ENCODE measurements at places on chromosomes 5 and 9.

GRCh38 chr5:111385051-111385450 lies 127.3 kb downstream of the STARD4 start:
- DNase-seq = no peak

DNA sequence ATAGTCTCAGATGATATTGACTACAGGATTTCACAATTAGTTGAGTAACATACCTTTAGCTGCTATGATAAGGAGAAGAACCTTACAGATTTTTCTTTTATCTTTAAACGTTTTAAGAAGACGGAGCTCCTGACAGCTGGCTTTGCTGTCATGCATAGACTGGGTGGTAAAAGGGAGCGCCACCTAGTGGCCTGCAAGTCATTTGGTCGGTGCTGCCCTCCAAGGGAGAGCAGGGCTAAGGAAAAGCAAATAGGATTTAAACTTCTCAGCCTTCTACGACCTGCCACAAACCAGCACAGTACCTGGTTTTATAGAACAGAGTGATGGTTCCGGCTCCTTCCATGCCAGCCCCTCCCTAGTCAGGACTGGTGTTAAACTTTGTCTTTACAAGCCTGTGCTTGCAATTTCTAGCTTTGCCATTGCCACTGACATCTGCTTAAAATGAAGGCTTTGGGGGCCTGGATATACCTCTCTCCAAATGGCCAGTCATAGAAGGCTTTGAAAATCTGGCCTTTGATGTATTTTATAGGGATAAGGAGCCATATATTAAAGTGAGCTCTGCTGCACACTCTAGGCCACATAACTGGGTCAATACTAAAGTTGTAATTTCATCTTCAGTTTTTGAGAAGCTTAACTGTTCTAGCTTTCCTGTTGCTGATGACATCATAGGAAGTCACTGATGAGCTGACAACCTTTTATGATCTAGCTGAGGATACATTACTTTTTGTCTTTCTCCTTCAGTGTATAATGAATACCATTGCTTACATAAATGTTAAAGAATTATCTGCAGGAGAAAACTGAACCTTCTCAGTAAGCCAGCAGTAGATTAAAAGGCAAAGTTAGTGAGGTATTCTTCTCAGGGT lies 31.1 kb upstream of the ADAMTSL1 start:
- DNase-seq = peak; percentile 32

- DNase-seq = no peak
Observed at GRCh38 chr9:115444959-115445358, 327.0 kb upstream of the TNC start.

DNA sequence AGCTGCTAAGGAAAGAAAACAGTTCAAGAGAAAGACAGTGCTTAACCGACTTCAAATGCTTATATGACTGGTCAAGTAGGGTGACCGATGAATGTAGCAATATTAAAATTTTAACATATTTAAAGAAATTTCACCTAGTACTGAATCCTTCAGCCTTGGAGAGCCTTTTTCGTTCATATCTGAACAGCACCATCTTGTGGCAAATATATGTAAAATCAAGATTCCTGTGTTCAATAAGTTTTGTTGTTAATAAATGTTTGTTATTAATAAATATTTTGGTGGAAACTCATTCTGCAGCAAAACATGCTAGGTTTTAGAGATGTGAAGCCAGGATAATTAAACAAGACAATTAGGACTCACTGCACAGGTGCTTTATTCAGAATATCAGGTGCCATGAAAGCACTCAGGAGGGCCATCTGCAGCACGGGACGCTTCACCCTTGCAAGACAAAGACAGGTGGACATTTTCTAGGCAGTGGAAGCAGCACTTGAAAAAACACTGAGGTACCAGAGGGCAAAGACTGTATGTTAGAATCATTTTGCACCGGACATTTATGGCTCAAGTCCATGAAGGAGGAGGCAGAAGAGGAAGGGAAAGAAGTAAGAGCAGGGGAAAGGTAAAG lies 15.6 kb downstream of the TICAM2 start:
- DNase-seq = no peak

- DNase-seq = no peak
Observed at GRCh38 chr5:73605223-73606087, 20.5 kb upstream of the ARHGEF28 start.

- peak; percentile 50 for DNase-seq
Observed at GRCh38 chr9:125189011-125189360, 617 bp downstream of the PPP6C start.

DNA sequence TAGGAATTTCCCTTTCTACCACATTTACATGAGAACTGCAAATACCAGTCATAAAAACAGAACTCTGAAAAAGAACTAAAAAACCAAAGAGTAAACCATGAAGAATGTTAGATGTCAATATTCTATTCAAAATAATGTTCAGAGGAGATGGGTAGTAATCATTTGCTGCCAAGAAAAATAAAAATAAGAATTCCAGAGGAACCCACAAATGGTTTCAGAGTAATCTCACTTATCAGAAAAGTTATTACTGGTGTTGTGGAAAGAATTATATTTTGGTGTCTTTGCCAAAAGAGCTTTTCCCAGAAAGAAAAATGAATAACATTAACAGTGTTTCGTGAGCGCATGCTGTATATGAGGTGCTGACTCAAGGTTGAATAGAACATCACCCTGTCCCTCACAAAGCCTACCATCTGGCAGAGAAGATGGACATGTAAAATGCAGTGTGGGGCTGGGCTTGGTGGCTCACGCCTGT lies 35.6 kb downstream of the GPR21 start:
- no peak for DNase-seq

GRCh38 chr5:116600876-116601275 lies 26.3 kb upstream of the SEMA6A start:
- DNase-seq = no peak

DNA sequence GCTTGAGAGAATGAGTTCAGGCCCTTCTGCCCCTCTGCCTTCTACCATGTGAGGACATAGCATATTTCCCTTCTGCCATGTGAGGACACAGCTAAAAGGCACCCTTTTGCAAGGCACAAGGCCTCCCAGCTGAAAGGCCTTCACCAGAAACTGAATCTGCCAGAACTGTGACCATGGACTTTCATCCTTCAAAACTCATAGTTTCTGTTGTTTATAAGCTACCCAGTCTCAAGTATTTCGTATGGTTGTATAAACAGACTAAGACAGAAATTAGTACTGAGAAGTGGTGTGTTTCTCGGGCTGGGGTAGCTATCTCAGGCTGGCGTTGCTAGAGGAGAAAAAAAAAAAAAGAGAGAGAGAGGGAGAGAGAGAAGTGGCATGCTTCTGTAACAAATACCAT lies 368.6 kb downstream of the DMRTA1 start:
- DNase-seq = no peak

- DNase-seq = no peak
Observed at GRCh38 chr5:112065781-112066180, 308.8 kb upstream of the NREP start.

GRCh38 chr5:90983711-90984124 lies 399.4 kb downstream of the ARRDC3 start:
- no peak for DNase-seq

DNA sequence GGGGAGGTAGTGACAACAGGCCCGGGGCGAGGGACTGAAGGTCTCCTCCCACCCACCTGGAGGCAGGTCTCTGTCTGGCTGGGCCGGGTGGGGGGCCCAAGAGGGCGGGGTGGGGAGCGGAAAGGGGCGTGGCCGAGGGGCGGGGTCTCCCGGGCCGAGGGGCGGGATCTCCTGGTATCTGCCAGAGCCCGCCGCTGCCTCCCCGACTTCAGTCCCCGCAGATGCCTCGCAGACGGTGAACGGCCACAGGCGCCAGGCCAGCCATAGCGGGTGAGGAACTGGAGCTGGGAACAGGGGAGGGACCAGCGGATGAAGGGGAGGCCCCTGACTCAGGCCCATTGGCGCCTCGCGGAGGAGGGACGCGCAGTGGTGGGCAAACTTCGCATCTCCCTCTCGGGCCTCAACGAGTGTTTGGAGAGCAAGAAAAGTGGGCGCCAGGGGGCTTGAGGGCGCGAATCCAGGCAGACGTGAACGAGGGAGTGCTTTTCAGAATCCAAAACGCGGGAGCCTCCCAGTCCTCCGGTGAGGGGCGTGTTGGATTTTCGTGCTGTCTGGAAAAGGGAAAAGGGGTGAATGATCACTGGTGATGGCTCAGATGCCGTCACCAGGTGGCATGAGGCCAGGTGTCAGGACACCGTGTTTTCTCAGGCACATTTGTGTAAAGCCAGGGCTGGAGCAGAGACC lies at the start of gene ADGRD2:
TSS of gene ADGRD2 (plus strand) at position 211 of the 684 bp plus-strand sequence. CDS start 1,216 bp downstream, outside the sequence.
- no peak for DNase-seq

- DNase-seq = no peak
Observed at GRCh38 chr9:87099407-87099806, 152.1 kb upstream of the GAS1 start.

GRCh38 chr5:150674341-150674821 lies 13.3 kb downstream of the MYOZ3 start:
- no peak for DNase-seq

DNA sequence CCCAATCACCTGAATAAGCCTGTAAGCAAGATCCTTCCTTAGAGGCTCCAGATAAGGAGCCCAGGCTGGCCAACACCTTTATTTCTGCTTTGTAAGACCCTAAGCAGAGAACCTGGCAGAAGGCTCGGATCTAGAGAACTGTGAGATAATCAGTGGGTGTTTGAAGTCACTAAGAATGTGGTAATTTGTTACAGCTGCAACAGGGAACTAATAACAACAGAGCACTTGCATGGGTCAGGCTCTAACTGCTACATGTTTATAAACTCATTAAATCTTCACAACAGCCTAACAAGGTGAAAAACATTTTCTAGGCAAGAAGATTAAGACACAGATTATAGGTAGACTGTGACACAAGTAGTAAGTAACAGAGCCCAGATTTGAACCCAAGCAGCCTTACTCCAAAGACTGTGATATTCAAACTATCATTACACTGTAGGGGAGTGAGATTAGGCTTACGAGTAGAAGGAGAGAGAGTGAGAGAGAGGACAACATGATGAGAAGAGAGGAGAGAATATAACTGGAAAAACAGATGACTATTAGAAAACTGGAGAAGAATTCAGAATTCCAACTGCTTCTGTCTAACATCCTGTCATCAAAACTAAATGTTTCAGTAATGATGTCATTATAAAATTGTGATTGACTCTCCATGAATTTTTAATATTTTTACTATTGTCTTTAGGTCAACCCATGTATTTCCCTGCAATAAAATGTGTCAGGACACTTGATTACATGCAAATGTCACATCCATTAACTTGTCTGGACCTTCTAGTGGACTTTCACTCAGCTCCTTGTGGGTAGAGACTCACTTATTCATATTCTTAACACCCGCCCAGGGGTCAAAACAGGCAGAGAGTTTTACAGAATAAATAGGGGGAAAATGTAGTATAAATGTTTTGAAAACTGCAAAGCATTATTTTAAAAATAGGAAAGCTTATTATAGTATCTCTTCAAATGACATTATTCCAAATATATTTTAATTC lies 290.9 kb upstream of the RGMB start:
- no peak for DNase-seq

DNA sequence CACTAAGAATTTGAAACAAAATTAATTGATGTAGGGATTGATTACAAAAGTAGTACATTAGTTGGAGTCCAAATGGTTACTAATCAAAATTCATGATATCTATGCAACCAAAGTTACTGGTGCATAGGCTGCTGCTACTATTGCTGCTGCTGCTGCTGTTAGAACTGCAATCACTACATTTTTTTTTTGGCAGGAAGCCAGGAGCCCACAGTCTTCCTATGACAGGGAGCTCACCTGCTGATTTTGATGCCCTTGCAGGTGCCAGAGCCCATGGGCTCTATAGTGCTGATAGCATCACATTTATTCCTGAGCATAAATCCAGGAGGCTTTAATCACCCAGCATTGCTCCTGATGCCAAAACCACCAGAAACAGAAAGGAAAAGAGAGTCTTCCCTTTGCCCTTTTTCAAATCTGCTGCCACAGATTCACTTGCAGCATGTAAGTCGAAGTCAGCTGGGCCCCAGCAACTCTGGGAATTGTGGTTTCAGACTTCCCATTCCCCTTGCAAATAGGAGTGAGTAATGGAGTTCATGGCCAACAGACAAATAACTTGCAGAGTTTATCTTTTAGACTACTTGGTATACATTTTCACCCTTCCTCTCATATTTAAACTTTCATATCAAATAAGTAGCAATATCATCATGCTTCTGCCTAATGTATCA lies 17.6 kb downstream of the SLCO6A1 start:
- no peak for DNase-seq

DNA sequence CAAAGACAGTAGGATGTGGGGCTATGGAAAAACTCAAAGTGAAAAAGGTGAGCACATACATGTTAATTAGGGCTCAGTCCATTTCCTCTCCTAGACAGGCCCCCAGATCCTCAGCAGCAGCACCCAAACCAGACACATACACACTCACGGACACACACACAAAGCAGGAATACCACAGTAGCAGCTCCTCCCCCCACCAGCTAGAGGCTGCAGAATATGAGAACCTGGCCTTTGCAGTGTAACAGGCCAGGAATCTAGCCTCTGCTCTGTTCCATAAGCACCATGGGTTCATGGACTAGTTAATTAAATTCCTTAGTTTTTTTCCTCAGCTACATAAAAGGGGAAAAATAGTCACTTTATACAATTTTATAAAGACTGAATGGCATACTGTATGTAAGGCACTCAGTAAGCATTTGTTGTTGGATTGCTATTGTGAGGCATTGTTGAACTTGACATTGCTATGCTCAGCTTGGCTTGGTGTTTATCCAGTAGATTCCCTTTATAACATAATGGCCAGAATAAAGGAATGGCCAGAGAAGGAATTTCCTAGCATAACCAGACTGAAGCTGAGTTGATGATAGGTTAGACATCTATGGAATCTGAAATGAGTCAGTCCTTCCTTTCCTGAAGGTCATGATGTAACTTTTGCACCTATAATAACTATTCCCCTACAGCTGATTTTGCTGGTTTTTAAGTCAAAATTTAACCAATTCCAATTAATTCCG lies 186.8 kb downstream of the SEMA5A start:
- no peak for DNase-seq

DNA sequence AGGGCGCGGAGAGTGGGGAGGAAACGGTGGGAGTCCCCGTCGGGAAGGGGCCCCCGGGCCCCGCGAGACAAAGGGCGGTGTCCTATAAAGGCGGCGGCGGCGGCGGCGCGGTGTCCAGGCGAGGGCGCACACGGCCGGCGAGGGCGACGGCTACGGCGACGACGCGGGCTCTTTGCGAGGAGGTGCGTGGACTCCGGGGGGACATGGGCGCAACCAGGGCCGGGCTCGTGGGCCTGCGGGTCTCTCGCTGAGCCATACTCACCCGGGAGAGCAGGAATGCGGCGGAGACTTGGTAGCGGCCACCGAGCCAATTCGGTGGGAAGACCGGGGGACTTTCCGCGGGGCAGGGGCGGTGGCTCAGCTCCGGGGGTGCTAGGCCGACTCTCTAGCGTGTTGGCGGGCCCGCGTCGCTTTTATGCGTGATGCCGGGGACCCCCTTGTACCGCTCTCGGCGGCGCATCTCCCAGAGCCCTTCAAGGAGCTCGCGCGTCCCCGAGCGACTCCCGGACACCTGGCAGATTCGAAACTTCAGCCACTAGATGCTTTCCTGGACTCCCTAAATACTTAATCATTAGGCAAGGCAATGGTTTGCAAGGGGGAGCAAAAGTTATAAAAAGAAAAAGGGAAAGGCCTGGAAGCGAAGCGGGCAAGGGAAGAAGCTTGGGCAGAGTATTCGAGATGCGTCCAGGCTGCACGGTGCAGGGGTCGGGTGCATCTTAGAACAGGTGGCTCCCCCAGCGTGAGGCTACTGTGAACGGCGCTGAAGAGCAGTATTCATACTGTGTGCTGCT lies 5.9 kb upstream of the TAL2 start:
- peak; percentile 35 for DNase-seq

GRCh38 chr5:19619571-19619970 lies 368.4 kb downstream of the CDH18 start:
- DNase-seq = no peak

GRCh38 chr9:128495804-128496417 lies 8.6 kb upstream of the GLE1 start:
- DNase-seq = no peak

All from activated CD4-positive, CD25-positive, alpha-beta regulatory T cell treated with anti-CD3 and anti-CD28 coated beads, Interleukin-2, amount 50 U/mL, for 72 hours (primary cell).